ENCODE measurements at places on chromosomes 12 and 14.

DNA sequence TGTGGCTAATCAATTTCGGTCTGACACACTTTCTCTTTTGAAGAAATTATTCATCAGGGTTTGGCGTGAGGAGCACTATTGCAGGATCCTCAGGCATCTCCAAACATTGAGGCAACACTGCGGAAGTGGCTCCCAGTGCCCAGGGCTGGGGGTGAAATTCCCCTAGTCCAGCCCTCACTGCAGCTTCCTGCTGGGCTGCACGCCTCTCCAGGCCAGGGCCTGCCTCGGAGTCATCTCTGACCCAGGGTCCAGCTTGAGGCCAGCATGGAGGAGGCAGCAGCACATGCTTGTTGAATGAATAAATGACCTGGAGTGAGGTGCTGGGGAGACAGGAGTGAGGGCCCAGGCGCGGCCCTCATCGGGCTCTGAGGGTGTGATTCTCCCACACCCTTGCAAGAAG lies 36.0 kb upstream of the TDRD9 start:
- DNase-seq = no peak

GRCh38 chr12:89797436-89797835 lies 88.8 kb upstream of the ATP2B1 start:
- DNase-seq = no peak

DNA sequence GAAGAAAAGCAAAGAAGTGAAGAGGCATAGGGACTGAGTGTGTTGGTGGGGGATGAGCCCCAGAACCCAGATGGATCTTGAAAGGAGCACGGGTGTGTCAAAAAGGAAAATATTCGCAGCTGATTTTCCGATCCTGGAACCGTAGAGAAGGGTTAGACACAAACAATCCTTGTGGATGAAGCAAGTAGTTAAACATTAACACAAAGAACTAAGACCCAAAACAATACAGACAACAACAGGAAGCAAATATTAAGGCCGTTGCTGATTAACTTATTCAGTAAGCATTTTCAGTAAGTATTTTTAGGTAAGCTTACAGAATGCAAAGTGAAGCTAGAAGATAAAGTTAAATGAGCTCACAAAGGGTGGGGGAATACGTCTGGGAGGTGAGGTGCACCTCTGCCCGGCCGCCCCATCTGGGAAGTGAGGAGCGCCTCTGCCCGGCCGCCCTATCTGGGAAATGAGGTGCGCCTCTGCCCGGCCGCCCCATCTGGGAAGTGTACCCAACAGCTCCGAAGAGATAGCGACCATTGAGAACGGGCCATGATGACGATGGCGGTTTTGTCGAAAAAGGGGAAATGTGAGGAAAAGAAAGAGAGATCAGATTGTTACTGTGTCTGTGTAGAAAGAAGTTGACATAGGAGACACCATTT lies 62.8 kb upstream of the PRB2 start:
- no peak for DNase-seq

- no peak for DNase-seq
These were observed 112.5 kb upstream of the HIF1A start for GRCh38 chr14:61582815-61583214.

DNA sequence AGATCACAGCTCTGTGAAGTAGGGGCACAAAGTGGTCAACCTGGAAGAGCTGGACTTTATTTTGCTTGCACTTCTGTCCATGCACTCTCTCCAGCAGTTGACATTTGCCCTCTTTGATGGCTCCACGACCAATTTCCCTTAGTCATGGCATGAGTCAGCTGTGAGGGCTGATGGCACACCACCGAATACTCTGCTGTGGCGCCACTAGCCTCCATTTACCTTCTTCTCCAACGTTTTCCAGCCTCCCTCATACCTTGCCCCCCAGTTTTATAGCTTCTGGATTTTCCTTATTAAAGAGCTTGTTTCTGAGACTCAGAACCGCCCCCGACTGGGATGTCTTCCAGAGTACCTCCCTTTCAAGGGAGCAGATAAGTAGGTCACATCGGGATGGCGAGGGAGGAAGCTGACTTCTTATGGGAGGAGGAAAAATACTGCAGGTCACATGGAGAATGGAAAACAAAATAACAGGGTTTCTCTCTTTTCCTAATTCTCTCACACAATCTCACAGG lies 17.6 kb downstream of the NINJ2 start:
- DNase-seq = no peak

- peak; percentile 22 for DNase-seq
These were observed 8.8 kb downstream of the IKBIP start for GRCh38 chr12:98635657-98636323.

- DNase-seq = no peak
These were observed 1.0 kb downstream of the IGFBP6 start for GRCh38 chr12:53098354-53098981.

DNA sequence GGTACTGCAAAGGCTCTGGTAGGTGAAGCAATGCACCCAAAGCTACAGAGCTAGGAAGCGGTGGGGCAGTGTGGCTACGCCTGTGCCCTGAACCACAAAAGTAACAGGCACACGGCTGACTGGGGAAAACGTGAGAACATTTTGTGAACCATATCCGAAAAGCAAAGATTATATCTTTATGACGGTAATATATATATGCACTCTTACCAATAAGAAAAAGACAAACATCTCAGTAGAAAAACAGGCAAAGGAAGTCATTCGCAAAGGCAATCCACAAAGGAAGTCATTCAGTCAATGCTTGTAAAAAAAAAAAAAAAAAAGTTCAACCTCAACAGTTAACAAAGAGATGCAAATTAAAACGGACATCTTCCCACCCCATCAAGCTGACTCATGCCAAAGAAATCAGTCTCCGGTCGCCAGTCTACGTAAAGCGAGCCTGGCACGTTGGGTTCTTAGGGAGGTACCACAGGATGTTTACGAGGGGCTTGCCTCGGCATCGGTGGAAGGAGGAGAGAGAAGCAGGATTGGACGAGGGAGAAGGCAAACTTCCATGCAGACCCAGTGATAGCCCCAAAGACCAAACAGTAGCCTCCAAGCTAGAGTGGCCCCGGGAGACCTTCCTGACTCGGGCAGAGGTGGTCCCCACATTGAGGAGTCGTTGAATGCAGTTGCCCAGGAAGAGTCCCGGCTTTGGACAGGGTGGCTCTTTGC lies 39.4 kb upstream of the PPP2R5C start:
- no peak for DNase-seq

- DNase-seq = no peak
These were observed 1.2 kb downstream of the PTPRQ start for GRCh38 chr12:80445083-80445793.

DNA sequence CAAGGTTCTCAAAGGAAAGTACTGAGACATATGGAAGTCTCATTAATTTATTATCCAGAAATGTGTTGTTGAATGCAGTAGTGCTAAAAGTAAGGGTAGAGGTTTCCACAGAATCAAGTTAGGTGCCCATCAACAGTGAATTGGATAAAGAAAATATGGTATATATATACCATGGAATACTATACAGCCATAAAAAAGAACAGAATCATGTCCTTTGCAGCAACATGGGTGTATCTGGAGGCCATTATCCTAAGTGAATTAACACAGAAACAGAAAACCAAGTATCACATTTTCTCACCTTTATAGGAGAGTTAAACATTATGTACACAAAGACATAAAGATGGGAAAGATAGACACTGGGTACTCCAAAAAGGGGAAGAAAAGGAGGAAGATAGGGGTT lies 149.9 kb upstream of the RASSF8 start:
- no peak for DNase-seq

Measured in NCI-H69 (cell line).